ENCODE measurements at places on chromosomes 3 and 15.

DNA sequence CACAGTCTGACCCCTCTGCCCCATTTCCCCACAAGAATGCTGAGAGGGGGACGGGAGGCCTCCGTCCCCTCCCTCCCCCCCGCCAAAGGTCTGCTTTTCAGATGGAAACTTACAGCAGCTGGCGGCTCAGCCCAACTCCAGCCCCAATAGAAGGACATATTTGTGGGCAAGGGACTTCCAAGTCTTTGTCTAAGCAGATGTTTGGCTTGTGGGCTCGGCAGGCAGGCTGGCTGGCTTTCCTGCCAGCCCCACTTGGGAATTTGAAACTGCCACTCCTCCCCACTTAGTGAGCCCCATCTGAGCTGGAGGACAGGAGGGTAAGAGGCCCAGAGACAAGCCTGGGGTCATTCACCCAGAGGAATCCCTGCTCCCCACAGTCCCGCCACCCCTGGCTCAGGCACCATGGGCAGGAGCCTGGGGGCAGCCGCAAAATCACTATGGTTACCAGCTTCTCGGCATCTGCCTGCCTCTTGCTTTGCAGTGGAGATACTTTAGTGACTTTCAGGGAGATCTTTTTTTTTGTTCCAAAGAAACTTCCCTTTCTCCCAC lies 53.6 kb downstream of the LMCD1 start:
- DNase-seq: no peak

- no peak for DNase-seq
These were observed 481.4 kb upstream of the ALCAM start for GRCh38 chr3:104885214-104885814.

- DNase-seq: no peak
These were observed 27.0 kb upstream of the APH1B start for GRCh38 chr15:63250312-63250965.

DNA sequence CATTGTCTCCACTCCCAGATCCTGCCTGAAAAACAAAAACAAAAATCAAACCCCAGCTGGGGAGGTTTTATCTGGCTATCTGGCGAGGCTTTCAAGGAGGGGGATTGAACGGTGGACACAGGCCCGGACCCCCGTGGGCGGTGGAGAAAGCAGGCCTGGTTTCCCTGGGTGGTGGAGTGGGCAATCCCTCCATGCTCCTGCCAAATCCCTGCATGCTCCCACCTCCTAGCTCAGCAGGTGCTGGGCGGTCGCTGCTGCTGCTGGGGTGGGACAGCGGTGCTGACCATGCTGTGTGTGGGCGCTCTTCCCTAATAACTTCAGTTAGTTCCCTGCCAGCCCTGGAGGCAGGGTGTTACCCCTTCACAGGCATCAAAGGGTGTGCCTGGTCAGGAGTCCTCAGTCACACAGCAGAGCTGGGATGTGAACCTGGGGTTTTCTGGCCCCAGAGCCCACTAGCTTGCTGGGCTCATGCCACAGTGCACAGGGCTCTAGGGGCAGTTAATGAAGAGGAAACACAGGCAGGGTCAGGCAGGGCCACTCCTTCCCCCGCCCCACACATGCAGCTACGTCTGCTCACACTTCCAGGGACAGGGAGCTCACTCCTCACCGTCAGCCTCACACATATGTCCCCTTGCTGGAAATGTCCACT lies 15.9 kb upstream of the PLXND1 start:
- DNase-seq: no peak

DNA sequence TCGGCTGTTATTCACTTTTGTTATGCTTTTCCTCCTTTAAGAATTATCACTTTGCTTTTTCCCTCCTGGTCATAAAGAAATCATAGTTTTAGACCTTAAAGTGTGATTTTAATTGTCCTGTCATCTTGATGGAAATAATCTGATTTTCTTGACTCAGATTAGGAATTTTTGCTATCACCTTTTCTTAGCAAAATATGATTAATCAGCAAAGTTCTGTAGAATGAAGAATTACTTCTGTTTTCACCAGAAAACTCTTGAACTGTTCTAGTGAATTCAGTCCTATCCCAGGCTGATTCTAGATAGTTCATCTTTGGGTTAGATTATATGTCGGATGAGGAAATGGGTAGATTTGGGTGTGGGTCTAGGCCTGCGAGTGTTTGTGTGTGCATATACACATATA lies 12.2 kb downstream of the CMSS1 start:
- no peak for DNase-seq

DNA sequence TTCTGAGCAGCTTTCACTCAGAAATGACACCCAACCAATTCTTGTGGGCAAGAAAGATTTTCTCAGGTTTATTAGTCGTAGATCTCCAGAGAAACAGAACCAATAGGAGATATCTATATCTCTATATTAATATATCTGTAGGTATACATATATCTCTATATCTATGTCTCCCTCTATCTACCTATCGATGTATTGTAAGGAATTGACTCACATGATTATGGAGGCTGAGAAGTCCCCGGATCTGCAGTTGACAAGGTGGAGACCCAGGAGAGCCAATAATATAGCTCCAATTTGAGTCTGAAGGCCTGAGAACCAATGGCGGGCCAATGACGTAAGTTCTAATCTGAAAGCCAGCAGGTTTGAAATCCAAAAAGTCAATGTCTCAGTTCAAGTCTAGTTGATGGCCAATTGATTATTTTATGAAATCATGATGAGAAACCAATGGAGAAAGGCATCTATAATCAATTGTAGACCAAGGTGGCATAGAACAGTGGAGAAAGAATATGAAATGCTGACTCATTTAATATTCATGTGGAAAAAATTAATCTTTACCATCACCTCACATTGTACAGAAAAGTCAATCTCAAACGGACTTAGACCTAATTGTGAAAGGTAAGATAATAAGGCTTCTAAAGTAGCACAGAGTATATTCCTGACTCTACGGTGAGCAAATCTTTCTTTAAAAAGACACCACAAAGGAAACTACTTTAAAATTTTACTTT lies 65.6 kb upstream of the CHRNA7 start:
- no peak for DNase-seq

DNA sequence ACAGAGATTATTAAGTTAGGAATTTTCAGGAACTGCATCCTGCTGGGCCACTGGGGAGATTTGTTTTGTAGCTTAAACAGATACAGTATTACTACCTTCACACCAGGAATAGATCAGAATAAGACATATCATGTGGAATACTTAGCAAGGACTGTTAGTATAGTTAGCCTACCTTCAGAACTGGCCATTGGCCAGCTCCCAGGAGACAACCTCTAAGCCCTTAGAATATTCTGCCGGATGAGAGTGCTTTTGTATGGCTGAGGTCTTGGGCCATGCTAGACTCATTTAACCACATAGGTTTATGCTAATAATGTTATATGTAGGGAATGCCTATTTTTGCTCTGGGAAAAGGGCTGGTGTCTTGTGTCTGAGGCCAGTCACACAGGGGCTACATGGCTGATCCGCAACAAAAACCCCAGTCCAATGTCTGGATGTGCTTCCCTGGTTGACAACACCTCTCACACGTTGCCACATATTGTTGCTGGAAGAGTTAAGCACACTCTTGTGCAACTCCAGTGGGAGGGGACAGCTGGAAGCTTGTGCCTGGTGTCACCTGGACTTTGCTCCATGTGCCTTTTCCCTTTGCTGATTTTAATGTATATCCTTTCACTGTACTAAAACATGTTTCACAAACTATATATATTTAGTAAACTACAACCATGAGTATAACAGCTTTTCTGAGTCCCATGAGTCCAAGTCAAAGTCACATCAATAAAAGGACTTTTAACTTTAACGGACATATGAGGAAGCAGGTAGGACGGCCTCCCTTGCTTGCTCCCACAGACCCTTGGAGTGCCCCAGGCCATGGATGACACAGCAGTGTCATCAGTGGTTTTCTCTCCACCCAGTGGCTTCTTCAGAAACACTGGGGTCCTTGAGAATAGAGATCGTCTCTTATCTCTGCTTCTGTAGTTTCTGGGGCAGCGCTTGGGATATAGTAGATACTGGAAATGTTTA lies 118.0 kb upstream of the C3orf80 start:
- no peak for DNase-seq

Data from activated CD4-positive, alpha-beta T cell treated with anti-CD3 and anti-CD28 coated beads, Interleukin-2, amount 50 U/mL, for 1 hour (primary cell).